ENCODE measurements at places on chromosomes 16 and 17.

DNA sequence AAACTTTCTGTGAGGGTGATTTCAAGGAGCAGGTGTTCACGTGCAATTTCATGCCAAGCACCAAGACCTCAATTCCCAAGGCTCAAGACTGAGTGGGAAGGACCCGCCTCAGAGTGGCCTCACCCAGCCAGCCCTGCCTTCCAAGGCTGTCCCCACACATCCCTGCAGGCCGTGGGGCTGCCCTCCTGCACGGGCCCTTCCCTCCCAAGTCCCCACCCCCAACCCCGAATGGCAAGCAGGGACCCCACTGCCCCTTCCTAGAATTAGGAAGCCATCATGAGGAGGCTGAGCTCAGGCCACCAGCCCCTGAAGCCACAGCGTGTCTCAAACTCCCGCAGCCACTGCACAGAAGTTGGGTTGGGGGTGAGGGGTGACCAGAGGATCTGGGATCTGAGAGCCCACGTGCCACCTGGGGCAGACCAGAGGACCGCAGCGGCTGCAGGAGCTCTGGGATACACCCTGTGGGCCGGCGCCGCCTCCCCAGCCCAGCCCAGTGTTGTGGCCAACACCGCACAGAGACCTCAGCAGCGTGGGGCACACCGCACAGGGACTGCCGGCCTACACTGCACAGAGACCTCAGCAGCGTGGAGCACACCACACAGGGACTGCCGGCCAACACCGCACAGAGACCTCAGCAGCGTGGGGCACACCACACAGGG lies 20.7 kb downstream of the GNPTG start:
- DNase-seq, result peak; percentile 48

- DNase-seq, result no peak
Measured at GRCh38 chr16:72952811-72953271, 95.1 kb downstream of the ZFHX3 start.

- no peak for DNase-seq
Measured at GRCh38 chr16:85202051-85202601, 89.9 kb upstream of the CIBAR2 start.

- no peak for DNase-seq
Measured at GRCh38 chr17:49618028-49618611, 42.4 kb downstream of the NXPH3 start.

DNA sequence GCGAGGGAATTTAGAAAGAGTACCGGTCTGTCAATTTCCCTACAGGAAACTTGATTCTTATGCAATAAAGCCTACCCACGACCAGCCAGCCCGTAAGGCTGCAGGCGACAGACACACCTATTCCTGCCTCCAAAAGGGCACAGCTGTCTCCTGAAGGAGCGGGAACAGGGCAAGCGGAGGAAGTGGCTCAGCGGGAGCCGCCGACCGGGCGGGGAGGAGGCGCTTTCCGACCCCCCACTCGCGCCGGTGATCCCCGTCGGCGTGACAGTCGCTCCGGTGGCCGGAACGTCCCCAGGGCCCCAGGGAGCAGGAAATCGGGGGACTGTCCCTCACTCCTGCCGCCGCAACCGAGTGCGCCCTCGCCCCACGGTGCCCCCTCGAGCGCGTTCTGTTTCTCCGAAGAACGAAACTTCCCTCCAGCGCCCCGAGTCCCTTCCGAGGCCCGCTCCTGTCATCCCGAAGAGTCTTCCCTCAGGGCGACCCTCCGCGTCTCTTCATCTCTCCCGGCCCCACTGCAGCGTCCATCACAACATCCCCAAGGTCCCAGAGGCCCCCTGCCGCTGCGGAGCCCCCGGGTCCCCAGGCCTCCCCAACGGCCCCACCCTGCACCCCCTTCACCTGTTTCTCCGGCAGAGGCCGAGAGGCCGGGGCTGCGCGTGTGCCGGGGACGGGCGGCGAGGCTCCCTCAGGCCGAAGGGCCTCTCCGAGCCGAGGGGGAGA lies 421 bp downstream of the STAT3 start:
- DNase-seq, result no peak

DNA sequence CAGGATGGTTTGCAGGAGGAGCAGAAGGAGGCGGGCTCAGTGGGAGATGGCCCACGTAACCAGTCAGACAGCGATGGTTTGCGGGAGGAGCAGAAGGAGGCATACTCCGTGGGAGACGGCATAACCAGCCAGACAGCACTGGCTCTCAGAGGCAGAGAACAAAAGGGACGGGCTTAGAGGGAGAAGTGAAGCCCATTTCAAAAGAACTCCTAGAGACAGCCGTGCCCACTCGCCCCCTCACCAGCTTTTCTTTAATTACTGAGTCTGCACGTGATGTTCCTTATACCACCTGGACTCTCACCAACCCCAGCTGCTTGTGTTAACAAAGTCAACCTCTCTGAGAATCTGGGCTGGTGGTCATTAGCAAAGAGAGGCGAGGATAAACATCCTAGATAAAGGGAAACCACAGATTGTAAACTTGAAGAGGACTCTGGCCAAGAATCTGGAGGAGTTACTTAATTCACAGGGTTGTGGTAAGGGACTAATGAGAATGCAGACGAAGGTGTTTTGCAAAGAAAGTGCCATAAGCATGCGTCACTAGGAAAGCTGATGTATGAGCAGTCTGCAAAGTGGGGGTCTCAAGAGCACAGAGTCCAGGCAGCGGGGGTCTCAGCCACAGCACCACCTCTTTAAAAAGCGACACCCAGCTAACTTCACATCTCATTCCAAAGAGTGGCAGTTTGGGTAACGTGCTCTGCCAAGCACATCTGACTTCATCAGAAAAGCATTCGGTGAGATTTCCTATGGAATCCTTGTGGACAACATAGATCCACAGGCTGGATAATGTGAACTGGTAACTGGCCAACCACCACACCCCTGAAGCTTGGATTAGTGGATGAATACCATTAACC lies 51.7 kb downstream of the NXN start:
- no peak for DNase-seq

DNA sequence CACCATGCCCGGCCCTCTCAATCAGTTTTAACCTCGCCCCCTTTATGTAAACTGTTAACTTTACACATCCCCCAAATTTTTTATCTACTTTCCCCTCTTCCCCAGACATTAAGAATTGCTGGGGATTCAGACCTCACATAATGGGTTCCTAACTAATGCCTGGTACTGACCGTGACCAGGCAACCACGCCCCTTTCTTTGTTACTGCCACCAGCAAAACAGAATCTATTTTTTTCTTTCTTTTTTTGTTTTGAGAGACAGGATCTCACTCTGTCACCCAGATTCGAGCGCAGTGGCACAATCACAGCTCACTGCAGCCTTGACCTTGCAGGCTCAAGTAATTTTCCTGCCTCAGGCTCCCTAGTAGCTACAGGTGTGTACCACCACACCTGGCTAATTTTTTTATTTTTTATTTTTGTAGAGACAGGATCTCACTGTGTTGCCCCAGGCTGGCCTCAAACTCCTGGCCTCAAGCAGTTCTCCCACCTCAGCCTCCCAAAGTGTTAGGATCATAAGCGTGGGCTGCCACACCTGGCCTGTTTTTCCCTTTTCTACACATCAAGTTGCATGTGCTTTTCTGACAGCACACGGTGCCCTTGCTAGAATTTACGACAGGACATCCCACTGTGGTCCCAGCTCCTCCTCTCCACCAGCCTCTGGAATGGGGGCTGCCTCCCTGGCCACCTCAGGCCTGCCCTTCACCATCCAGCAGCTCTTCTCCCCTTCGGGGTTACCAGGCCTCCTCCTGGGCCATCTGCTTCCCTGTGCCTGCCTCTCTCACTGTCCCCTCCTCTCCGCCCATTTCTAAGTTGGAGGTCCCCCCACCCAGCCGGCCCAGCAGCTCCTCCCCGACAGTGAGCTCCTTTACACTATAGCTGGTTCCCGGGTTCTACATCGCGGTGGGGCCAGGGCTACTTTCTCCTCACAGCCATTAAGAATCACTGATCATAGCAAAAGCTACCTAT lies 10.8 kb downstream of the CPNE2 start:
- DNase-seq, result no peak

DNA sequence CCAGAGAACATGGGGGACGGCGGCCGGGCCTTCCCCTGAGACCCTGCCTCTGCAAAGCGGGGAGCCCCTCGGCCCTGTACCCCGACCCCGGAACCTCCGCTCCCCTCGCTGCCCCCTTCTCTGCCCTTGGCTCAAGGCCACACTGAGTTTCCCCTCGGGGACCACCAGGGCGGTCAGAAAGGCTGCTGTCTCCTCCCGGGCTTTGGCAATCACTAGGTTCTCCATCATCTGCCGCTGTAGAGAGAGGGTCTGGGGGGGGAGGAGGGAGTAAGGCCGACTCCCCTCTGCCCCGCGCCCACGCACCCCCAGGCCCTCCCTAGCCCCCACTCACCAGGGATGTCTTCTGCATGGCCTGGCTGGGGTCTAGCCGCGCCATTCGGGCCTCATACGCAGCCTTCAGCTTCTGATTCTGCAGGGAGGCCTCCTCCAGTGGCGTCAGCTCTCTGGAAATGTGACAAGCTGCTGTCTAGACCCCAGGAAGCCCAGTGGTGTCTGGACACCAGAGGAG lies 8.4 kb downstream of the VPS9D1 start:
- no peak for DNase-seq

- DNase-seq, result no peak
Measured at GRCh38 chr16:28181515-28181914, 30.2 kb downstream of the XPO6 start.

- DNase-seq, result no peak
Measured at GRCh38 chr16:10657925-10658324, 36.8 kb downstream of the TEKT5 start.

- no peak for DNase-seq
Measured at GRCh38 chr16:2195322-2196161, 863 bp downstream of the CASKIN1 start.

GRCh38 chr17:35730400-35731005 lies 936 bp upstream of the RASL10B start:
- DNase-seq, result no peak

DNA sequence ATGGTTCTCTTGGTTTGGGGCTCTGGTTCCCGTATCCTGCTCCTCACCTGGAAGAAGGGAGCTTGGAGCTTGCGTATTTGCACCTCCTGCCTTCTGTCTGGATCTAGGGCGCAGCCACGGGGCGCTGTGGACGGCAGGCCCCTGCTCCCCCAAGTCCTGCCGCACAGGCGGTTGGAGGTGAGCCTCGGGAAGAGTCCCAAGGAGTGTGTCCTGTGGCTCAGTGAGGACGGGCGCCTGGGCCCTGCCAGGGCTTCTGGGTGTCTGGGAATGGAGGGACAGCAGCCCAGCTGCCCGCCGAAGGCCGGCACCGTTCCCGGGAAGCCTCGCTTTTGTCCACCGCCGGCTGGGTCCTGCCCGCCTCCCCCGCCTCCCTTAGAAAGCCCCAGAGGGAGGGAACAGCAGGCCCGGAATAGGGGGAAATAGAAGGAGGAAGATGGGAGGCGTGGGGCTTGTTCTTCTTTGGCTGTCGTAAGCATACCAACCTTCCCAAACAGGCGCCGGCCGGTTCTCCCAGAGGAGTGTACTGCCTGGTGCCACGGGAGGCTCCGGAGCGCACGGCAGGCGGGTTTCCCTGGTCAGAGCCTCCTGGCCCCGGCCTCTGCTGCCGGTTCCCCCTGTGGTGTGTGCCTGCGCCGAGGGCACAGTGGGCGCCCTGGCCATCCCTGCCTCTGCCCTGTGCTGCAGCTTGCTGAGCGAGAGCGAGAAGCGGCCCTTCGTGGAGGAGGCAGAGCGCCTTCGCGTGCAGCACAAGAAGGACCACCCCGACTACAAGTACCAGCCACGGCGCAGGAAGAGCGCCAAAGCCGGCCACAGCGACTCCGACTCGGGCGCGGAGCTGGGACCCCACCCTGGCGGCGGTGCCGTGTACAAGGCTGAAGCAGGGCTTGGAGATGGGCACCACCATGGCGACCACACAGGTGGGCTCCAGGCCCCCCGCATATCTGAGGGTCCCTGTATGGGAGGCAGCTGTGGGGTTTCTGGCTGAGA lies 1.8 kb downstream of the SOX8 start:
- DNase-seq, result no peak

DNA sequence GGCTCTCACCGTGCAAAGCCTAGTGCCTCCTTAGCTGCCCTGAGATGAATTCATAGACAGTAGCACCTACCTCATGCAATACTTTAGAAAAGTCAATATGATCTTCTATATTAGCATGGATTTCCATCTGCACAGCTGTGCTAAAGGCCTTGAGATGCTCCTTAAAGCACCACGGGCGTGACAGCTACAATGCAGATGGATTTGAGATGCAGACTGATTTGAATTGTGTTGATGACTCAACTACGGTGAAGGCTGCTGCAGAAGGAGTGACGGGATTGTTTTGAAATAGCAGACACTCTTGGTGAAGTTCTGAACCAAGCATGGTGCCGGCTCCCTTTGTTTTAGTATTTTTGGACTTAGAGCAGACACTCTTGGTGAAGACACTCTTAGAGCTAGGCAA lies 88.2 kb downstream of the SPECC1 start:
- no peak for DNase-seq

GRCh38 chr16:79740252-79740651 lies 139.7 kb upstream of the MAF start:
- DNase-seq, result no peak

DNA sequence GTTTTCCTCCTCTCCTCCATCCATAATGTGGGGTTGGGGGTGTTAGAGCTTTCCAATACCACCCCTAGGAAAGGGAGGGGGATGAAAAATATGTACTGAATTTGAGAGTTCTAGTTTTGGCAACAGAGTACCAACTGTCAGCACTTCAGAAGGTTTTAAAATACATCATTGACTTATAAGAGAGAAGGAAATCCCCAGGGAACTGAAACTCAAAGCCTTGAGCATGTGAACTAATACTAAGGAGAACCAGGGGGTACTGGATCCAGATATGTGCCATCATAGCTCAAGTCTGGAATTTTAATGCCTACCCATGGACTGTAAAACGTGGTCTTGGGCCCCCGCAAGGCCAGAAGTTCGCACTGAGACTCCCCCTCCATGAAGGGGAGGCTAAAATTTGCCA lies 15.8 kb downstream of the CACNG5 start:
- DNase-seq, result no peak

All from left forelimb (tissue), 1 donor.